ENCODE measurements at places on chromosomes 7 and 10.

GRCh38 chr7:47154791-47155190 lies 427.1 kb downstream of the TNS3 start:
- DNase-seq = no peak

DNA sequence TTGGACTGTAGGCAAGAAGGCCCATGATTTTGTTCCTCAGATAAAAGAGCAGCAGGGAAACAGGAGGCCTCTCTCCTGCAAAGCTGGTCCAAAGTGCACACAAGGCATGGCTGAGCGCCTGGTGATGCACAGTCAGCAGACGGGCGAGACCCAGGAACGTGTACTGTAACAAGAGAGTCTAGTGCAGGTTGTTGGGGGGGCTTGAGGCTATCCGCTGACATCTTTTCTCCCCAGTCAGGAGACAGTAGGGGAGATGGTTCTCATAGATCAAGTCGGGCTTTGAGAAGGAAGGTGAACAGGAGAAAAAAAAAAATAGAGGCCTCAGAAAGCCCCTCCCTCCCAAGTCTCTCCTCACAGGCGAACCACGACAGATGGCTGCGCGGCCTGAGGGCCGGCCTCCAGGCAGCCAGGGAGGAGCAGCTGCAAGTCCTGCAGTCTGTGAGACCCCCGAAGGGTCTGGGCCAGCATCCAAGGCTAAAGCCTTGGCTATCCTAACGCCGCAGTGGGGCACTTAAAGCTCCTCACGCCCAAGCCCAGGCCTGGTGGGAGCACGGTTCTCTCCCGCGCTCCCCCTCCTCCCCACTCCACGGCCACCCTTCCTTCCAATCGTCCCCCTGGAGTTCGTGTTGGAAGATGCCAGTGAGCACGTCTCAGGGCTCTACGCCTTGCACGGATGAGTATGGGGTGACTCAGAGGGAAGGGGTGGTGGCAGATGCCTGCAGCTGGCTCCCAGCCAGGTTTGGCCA lies 68.3 kb downstream of the PRKAG2 start:
- no peak for DNase-seq

GRCh38 chr7:4791738-4792536 lies 16.5 kb downstream of the AP5Z1 start:
- DNase-seq = no peak

- peak; percentile 9 for DNase-seq
Measured at GRCh38 chr7:16926283-16926682, 44.5 kb upstream of the AGR3 start.

DNA sequence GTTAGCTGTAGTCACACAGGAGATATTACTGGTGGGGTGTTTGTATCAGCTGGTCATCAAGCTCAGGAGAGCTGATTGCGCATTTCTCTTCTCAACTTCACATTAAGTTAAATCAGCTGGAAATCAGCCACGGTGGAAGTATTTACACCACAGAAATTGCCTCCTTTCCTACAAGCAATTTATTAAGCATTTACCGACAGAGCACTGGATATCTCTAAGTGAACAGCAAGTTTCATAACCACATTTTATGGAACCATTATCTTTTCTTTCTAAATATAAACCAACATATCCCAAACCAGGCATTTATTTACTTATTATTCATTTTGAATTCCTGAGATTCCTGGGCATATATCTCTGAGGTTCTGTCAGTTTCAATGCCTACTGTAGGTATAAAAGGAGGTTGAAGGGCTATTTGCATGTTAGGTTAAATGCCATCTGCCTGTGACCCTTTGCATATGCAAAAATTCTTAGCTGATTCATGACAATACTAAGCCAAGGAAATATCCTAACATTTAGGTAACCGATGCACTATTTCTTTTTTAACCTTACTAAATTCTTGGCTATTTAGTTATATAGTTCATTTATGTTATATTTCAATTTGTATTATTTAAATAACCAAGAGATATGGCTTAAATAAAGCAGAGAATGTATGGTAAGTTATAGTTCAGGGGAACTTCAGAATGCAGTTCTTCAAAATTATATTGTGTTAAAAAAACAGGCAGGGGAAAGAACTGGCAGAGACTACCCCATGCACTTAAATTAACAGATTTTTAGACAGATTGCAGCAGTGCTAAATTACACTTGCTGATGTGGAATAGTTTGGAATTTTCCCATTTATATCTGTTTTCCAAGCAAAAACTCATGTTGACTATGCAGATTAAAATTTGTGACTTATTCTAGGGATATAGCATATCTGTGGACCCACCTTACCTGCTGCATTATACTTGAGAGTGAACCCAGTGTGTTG lies 56.8 kb downstream of the DYNC1I1 start:
- DNase-seq = no peak

DNA sequence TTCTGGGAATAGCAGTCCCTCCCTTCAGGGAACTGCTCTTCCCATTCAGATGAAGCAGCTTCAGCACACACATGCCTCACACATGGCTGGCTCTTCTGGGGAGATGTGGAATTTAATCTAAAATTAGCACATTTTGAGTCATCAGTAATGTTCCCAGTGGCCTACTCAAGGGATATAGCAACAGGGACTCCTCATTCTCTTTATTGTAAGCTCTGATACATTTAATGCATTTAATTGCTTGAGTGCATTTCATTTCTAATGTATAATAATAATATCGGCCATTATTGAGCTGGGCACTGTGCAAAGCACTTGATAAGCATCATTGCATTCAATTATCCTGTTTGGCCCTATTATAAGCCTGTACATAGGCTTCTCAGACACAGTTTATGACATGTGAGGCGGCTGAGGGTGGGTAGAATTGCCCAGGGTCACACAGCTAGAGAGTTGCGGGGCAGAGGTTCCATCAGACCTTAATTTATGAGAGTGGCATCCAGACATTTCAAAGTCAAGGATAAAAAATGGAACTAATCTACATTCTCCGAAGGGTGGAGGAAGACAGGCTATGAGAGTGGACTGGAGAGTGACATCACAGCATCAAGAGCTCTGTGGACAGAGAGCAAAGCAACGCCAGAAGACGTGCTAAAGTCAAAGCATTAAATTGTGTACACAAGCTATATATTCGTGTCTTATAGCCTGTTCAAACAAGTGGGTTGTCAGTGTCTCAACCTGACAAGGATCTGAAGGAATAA lies 76.8 kb downstream of the LANCL2 start:
- DNase-seq = peak; percentile 43

DNA sequence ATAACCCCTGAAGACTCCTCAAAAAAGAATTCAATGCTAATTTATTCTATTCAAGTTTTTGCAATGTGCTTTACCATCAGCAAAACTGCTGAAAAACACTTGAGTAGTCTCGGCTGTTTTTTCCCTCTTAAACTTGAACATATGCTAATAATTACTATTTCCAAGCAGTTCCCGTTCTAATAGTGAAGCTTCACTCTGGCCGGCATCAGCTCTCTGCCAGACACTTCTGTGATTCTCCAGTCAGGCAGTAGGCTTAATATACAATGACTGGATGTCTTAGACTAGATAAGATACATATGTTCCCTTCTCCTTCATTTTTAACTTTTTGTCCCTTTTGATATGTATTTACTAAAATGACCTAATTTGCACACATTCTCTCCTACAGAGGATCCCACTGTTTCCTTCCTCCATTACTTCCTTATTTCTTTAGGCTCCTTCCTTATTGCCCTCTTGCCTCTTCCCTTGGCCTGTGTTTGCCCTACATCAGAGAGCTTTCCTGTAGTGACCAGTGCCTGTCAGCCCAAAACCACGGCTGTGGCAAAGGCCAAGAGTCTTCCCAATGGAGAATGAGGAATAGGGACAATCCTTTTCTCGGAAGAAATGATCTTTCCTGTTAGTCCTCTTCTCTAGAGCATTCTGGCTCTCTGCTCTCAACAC lies 23.5 kb downstream of the HEPACAM2 start:
- DNase-seq = no peak

DNA sequence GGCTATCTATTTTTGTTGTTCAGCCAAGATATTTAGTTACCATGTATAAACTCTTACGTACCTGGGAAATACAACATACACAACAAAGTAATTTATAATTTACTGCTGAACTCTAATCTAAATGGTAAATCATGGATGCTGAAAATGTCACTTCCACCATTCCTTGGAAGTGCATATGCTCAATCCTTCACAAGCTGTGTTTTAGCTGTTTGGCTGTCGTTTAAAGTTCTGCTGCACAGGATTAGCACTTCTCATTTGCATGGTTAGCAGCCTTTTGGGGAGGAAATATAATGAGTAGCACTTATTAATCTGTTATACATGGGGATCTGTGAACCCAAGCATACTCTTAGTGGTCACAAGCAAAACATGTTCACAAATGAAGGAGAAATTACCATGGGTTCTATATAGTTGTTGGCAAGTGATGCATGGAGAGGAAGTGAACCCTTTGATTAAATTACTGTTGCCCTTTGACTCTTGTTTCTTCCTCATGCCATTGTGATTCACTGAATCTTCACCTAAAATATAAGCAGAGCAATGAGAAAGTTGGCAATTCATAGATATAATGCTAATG lies 18.5 kb downstream of the PIK3CG start:
- DNase-seq = no peak

GRCh38 chr10:121942749-121943416 lies 15.1 kb upstream of the ATE1 start:
- no peak for DNase-seq

DNA sequence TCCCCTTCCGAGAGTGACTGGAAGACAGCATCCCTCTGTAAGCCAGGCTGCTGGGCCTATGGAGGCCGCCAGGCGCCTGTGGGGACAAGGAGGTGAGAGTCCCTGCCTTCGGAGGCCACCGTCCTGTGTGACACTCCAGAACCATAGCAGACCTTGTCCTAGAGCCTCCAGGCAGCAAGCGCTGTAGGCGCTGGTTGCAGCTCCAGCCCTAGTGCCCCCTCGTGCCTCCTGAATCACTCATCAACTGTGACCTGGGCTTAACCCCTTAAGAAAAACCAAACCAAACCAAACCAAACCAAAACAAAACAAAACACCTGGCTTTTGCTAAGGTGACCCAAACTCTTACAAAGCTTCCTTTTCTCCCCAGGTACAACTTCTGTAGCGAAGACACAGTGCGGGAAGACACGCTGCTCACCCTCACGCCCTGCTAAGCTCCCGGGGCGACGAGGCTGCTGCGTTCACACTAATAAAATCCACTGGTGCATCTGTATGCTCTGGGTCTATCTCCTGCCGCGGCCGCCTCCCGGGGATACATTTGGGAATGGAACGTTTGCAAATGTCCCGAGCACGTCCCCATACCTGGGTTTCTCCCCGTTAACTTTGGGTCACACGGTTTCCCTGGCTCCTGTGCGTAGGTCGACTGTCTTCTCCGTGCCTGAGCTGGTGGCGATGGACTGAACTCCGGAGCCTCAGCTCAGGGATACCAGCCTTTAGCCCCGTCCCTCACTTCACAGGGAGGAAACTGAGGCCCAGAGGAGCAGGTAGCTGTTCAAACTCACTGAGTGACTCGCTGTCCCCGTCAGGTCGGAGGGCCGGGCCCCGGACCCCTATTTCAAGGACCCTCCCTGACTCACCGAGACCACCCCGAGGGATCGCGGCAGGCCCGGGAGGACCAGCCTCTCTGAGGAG lies 11.8 kb upstream of the PNLIPRP2 start:
- DNase-seq = no peak

DNA sequence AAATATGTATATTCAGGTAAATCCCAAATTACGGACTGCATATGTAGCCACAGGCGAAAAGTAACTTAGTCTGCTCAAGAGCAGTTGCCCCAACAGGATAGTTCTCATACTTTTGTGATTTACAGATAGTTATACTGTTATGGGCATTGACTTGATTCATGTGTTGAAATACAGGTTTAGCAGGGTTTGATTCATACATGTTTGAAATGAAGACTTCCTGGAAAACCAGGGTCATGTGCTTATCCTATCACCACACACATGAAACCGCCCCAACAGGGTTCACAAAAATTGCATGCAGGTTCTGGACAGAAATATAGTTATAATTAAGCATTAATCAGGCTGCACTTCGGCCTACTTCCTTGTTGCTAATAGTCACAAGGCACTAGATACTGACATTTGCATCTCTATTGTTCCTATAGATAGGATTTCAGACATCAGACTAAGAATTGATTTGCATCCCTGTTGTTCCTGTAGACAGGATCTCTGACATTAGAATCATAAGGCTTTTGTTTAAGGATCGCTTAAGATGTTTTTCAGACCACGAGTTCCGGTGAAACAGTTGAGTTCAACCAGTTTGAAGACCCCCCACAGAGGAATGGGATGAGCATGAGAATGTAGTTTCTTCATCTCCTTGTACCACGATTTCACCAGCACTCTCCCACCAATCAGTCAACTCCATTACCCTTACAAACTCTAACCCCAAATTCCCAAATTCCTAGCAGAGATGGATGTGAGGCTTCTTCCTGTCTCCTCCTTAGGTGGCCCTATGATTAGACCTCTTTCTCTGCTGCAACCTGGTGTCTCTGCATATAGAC lies 2.0 kb upstream of the ZNF398 start:
- no peak for DNase-seq

DNA sequence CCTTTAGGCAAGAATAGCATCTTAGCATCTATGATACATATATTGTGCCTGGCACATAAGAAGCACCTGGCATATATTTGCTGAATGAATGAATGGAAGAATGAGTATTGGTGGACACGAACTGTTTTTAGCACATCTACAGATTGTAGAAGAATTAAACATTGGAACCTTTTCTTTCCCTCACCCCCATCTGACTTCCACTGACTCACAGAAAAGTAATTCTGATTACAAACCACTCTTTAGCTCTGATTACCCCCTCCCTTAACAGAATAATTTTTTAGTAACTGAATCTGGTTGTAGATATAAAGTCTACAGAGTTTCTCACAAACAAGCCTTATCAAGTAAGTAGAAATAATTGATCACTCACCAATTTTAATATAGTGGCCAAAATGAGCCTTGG lies 31.9 kb downstream of the SLC26A4 start:
- no peak for DNase-seq

- DNase-seq = no peak
Measured at GRCh38 chr7:101933688-101934121, 116.3 kb downstream of the CUX1 start.

GRCh38 chr10:13221572-13221971 lies 12.6 kb downstream of the UCMA start:
- no peak for DNase-seq

DNA sequence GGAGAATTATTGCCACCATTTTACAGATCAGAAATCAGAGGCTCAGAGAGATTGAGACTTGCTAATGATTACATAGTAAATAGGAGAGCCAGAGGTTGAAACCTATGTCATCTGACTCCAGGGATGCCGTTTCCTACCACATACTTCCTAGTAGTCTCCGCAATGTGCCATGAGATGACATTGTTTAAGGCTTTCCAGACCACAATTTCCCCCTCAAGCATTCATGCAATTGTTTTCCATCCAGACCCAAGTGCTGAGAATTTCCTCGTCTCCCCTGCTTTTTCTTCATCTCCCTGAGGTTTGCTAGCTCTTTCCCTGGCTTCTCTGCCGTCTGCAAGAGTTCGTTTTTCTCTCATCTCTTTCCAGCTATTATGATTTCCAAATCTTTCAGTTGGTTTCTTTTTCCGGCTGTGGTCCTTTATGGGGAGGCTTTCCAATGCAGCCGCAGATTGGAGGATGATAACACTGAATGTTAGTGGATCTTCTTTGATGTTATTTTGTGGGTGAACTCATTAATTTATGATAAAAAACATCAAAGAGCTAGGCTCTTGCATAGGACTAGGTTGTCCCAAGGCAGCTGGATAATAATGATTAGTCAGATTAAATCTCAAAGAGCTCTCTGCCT lies 6.9 kb upstream of the GOLGA7B start:
- DNase-seq = no peak

GRCh38 chr10:112201334-112201733 lies 17.8 kb upstream of the GPAM start:
- DNase-seq = no peak

- no peak for DNase-seq
Measured at GRCh38 chr10:132299371-132300336, 8.1 kb downstream of the STK32C start.
